ENCODE measurements at places on chromosomes 6 and 20.

DNA sequence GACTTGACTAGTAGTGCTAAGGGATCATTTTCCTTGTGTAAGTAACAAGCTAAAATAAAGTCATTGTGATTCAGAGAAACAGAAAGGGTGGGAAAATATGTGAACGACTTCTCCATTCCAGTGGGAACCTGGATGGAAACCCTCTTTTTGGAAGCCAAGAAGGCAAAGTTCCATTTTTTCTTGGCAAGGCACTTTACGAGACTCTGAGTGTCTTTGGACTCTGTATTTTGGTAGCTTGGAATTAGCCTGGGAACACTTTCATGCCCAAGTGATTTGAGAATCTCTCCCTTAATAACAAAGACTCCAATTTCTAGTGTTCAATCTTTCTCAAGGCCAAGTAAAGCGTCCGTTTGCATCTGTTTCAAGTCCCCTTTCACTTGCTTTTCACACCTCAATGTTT is 100.5 kb upstream of the SASH1 start:
- DNase-seq = no peak

- no peak for DNase-seq
Observed at GRCh38 chr6:150088481-150089154, 19.7 kb upstream of the ULBP3 start.

- DNase-seq = no peak
Observed at GRCh38 chr20:31934968-31935764, 16.7 kb downstream of the PDRG1 start.

- DNase-seq = no peak
Observed at GRCh38 chr6:36489426-36489825, 46.6 kb downstream of the KCTD20 start.

GRCh38 chr6:34638834-34639736 is 57.5 kb downstream of the ILRUN start:
- DNase-seq = no peak

GRCh38 chr20:46915575-46916257 is 21.1 kb downstream of the EYA2 start:
- no peak for DNase-seq

DNA sequence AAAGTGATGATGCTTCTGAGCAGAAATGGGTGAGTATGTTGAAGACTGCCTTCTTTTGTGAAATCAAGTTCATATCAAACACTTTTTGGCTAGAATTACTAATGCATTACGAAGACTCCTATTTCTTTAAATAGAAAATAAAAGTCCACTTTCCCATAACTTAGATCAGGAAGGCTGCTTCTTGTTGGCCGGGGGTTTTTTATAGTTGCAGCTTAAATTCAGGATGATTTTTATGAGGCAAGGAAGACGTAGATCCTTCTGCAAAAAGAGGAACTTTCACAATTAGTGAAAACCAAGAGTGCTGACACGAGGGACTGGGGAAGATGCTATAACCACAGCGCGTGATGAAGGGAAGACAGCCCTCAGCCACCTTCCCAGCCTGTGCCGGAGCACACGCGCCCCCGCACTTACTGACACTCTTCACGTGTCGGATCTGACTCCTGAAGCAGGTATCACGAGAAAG is 206.1 kb upstream of the PRDM1 start:
- no peak for DNase-seq

DNA sequence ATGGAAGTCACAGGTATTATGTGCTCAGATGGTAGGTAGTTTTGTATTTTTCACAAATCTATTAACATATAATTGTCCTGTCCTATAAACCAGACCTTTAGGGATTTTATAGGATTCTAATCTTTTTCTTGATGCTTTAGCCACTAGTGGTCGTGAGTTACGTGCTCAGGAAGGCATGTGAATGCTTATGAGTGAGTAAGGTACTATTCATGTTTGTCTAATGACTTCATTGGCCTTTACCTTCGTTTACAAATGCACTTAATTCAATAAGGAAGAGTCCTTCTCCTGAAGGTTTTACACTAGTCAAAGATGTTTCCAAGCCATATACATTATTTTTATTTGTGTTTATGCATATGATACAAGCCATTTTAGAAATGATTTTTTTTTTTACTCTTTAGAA is 23.0 kb downstream of the PACRG start:
- no peak for DNase-seq

GRCh38 chr6:68919537-68919936 is 284.5 kb downstream of the ADGRB3 start:
- DNase-seq = no peak

- no peak for DNase-seq
Observed at GRCh38 chr6:38599261-38599660, 40.5 kb downstream of the BTBD9 start.

GRCh38 chr6:21529431-21529830 is 64.1 kb upstream of the SOX4 start:
- no peak for DNase-seq

- no peak for DNase-seq
Observed at GRCh38 chr6:133644892-133645619, 243.9 kb upstream of the TCF21 start.

DNA sequence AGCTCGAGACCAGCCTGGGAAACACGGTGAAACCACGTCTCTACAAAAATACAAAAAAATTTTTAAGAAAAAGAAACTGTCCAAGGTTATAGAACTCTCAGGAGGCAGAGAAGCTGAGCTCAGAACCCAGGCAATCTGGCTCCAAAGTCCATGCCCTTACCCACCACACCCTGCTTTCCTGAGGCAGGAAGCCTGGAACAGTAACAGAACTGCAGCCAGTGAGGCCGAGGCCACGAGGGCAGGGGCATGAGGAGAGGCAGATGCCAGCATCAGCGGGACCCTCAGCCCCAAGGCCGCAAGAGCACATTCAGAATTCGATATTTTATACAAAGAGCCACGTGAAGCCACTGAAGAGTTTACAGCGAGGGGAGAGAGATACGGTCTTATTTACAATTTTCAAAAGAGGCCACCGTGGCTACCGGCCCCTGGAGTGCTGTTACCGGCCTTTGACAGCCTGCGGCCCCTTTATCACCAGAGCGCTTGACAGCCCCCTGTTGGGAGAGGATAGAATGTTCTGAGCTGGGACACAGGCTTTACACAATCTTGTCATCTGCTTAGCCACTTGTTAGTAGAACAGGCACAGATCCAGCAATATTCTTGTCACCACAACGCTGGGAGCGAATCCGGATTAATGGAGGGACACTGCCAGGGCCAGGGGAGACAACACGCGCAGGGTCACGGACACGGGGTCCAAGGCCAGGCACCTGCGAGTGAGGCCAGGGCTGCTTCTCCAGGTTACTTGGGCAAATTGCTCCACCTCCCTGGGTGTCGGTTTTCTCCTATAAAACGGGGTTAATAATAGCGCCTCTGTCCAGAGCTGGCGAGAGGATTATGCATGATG is 5.6 kb downstream of the SPATA2 start:
- DNase-seq = no peak

- DNase-seq = no peak
Observed at GRCh38 chr20:33915726-33916331, 77.9 kb upstream of the RALY start.

DNA sequence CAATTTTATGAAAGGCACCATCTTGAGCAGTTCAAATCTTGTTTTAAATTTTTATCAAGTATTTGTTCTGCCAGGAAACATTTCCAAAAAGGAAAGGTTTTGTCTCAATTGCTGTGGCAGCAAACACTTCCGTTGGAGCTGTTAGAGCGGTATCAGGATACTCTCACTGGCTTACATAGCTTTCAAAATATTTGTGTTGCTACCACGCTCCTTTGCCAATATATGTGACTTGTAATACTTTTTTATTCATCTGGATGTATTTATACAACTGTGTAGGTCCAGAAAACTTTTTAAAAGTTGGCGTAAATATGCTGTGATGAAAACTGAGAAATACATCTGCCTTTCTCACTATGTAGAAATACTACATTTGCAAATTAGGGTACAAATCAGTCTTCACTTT is 37.8 kb upstream of the NHSL1 start:
- DNase-seq = no peak

DNA sequence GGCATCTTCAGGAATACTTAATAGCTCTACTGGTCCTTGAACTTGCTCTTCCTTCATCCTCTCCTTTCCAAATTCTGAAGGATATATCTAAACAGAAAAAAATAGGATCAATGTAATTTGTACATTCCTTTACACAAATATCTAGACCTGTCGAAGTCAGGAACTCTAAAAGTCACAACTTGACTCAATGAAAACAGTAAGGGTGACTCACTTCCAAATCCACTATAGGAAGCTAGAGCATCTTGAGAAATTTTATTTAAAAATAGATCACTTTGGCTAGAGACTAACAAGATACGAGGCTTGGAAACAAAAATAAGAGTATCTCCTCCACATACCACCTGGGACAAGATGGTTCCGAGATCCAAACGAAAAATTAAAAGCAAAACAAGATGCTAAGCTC is 12.2 kb downstream of the ESF1 start:
- DNase-seq = no peak

DNA sequence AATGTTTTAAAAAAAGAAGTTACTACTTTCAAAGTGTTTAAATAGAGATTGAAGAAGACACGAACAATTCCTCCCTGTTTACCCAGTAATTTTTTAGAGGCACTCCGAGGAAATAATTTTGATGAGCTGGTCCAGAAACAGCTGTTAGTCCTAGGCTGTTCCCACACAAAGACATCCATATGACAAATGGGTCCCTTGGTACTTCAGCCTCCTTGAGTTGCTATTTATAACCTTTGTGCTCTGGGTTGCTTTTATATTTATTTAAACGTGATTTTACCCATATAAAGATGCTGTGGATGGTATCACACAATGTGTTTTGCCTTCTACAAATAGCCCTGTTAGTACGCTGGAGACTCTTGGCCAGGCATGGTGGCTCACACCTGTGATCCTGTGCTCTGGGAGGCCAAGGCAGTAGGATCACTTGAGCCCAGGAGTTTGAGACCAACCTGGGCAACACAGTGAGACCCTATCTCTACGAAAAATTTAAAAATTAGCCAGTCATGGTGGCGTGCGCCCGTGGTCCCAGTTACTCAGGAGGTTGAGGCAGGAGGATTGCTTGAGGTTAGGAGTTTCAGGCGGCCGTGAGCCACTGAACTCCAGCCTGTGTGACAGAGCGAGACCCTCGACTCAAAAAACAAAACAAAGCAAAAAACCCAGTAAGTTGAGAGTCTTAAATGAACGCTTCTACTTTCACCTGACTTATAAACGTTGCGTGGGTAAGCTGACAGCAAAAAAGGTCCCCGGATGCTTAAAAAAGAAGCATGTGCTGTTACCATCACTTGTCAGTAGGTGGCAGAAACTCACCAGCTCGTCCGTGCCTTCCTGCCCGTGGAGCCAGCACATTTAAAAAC is 56.9 kb upstream of the ARMH2 start:
- DNase-seq = no peak

GRCh38 chr6:128597956-128598355 is 77.6 kb upstream of the PTPRK start:
- DNase-seq = no peak

DNA sequence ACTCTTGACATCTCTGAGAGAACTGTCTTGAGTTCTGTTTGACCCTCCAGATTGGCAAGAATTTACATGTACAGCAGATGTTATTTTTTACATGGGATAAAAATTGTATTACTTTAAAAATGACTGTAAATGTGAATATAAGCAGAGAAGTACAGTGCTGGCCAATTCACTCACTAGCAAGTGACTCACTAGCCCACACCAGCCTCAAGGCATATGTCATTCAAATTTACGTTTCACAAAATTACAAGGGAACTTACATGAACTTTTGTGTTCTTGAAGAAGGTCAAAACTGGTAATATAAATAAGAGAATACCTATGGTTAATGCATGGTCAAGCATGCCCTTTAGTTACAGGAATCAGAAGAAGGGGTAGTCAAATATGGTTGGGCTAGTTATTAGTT is 54.0 kb upstream of the HMGCLL1 start:
- DNase-seq = no peak

GRCh38 chr6:44193307-44193910 is 23.3 kb upstream of the MYMX start:
- DNase-seq = no peak

GRCh38 chr6:81308577-81309279 is 443.8 kb downstream of the TENT5A start:
- DNase-seq = no peak

DNA sequence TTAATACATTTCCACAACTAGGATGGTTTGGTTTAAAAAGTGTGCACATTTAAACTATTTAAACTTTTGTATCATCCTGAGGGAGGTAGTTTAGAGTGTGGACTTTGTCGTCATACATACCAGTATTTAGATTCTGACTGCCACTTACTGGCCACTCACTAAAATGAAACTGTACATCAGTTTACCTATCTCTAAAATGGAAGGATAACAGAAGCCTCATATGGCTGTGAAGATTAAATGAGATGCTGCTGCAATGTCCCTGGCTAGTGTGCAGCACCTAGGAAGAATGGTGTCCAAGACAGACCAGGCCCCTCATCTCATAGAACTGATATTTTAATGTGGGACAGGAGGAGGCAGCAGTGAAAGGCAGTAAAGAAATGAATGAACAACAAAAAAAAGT is 12.0 kb upstream of the PKIG start:
- DNase-seq = no peak

DNA sequence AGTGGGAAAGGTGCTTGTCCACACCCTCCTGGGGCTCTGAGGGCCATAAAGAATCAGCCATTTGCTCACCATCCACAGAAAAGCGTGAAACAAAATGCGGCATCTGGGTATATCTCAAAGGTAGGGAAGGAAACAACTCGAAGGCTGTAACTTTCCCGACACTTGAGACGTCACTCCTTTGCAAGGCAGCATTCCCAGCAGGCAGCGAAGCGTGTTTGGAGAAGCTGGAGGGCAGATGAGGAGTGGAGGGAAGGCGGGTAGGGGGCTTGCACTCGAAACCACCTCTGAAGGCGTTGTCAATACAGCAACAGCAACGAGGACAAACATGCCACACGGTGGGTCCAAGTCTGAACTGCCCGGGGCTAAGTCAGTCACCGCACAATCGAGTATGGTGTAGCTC is 98.4 kb downstream of the FOXC1 start:
- no peak for DNase-seq

DNA sequence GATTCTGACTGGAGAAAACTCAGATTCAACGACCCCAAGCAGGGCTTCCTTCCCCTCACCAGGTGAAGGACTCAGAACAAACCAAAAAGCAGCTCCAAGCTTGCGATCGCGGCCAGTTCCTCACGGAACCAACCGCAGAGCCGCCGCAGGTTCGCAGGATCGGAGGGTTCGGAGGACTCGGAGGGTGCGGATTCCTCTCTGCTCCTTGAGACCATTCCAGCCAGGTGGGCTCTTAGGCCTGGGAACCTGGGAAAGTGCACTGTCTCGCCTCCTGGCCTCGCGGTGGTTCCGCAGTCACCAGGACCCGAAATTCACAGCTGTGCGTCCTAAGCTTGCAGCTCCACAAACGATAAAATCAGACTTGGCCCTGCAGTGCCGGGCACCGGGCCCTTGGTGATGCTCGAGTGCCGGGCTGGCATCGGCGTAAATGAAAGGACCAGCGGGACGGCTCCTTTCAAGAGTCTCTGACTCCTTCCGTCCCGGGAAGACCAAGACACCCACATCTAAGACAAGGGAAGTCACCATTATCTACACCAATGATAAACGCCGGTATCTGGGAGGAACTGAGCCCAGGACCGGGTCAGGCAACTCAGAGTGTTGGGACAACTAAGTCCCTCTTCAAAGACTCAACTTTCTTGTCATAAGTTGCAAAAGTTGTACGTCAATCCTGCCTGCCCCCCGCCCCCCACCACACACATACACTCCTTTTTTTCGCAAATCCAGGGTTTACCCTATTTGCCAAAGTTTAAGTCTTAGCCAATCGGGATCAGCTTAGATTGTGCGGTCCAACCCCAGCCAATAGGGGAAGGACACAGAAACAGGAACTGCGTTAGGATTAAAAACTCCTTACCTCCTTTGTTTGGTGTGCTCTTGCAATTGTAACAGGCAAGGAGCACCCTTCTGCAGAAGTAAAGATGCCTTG is 69.8 kb upstream of the PRSS16 start:
- DNase-seq = peak; percentile 26

All from stimulated activated CD8-positive, alpha-beta memory T cell treated with anti-CD3 and anti-CD28 coated beads, Interleukin-4, amount 100 ng/mL, for 1 hour (primary cell).